Amygdala (tissue), 56 donors: ENCODE measurements at places on chromosomes 7 and 10.

DNA sequence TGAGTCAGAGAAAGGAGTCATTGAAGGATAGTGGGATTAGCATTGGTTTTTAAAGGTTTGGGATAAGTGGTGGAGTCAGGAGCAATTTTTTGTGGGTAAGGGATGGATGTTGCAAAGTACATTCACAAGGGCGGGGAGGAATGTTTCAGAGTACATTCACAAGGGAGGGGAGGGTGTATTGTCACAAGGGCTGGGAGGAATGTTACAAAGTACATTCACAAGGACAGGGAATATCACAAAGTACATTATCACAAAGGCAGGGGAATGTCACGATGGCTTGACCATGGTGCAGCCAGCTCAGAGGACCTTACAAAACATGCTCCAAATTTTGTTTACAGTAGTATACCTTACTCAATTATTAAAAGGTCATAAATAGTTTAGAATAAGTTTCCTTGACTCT is 30.3 kb downstream of the C1GALT1 start:
- DNase-seq = no peak

GRCh38 chr7:98724591-98724990 is 107.5 kb downstream of the NPTX2 start:
- no peak for DNase-seq

DNA sequence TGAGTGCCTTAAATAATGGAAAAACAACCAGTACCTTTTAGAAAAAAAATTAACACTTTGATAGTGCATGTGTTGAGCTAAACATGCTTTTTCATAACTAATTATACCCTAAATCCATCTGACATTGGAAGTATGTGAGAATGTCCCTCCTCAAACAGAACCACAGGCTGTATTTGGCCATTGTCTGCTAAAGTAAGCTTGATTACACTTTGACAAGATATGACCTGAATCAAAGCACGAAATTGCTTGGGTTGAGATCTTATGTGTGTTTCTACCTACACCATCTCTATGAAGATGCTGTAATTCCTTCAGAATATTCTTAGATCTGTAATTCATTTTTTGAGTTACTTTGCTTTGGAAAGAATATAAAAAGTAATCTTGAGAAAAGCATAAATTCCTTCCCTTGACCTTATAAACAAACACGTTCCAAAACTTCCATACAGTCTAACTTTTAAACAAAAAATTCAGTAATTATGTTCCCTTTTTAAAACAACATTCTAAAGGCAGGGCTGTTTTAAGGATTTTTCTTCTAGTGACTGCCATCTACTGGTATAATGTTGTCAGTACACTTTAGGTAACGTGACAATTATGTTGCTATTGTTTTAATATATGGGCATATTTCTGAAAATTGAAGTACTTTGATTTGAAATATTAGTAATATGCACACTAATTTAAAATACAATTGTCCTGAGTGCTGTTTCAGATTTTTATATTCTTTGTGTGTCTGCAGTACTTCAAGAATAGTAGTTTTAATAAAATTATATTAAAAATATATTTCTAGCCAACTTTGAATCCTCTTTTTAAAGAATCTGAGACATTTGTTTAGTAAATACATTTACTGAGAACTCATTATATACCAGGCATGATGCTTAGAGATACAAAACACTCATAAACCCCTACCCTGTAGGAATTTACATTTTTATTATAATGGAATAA is 20.9 kb downstream of the CD36 start:
- no peak for DNase-seq

DNA sequence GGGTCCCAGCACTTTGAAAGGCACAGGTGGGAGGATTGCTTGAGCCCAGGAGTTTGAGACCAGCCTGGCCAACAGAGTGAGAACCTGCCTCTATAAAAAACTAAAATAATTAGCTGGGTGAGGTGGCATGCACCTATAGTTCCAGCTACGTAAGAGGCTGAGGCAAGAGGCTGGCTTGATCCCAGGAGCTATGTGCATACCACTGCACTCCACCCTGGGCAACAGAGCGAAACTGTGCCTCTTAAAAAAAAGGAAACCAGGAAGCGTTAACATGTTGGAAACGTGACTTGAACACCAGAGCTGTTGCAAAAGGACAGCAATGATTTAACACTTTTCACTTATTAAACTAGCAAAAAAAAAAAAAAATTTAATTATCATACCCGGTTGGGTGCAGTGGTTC is 12.6 kb downstream of the BAZ1B start:
- no peak for DNase-seq

GRCh38 chr7:72430531-72430930 is 18.4 kb upstream of the CALN1 start:
- DNase-seq = no peak

- no peak for DNase-seq
Measured at GRCh38 chr7:81441750-81442149, 328.1 kb downstream of the HGF start.

GRCh38 chr7:64877714-64878610 is 25.1 kb upstream of the ZNF273 start:
- no peak for DNase-seq

DNA sequence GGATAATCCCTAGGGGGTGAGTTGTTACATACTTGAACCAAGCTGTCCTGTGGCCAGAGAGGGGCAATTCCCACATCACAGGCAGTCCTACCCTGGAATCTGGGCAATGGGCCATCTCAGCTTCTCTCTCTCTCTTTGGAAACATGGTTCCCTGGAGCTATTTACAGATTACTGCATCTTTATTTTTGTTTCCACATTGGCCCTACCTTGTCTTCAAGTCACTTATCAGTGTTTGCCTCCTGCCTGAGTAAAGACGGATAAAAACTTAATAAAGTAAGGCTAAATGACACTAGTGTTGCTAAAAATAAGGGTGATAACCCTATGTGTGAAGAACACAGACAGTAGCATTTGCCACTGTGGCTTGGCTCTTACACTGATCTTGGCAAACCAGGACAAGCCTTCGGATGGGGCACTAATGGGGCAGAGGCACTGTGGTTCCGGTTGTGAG is 228.2 kb downstream of the GFRA1 start:
- no peak for DNase-seq

- DNase-seq = no peak
Measured at GRCh38 chr7:133364959-133365690, 112.2 kb downstream of the EXOC4 start.

GRCh38 chr10:5609952-5610616 is 56.3 kb downstream of the ASB13 start:
- no peak for DNase-seq

- DNase-seq = no peak
Measured at GRCh38 chr10:87716348-87716670, 56.6 kb downstream of the PAPSS2 start.

DNA sequence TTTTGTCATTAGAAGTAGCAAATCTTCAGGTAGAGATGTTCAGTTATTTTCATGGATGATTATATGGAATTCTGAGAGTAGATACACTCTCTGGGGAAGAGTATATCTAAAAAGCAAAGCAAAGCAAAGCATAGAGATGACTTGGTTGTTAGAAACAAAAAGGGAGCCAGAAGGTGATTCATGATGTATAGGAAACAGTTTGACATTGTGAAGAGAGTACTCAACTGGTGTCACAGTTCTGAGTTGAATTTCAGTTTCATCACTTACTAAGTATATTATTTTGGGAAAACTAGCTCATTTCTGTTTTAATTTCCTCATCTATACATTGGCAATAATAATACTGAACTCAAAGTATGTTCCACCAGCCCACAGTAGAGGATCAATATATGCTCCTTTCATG is 86.8 kb downstream of the SEMA3C start:
- DNase-seq = no peak

DNA sequence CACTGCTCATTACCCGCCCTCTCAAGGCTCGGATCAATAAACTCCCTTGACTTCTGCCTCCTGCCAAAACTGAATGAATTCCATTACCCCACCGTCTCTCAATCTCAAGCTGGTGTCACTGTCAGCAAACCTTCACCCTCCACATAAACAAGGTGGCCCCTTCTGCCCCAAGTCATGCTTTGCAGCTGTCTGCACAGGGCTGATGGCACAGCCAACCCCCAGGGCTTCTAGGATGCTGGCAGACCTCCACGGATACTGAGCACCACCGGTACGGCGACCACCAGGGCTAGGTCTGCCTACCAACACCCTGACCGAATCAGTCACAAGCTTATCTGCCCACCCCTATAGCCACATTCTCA is 46.1 kb downstream of the PARD3 start:
- no peak for DNase-seq

DNA sequence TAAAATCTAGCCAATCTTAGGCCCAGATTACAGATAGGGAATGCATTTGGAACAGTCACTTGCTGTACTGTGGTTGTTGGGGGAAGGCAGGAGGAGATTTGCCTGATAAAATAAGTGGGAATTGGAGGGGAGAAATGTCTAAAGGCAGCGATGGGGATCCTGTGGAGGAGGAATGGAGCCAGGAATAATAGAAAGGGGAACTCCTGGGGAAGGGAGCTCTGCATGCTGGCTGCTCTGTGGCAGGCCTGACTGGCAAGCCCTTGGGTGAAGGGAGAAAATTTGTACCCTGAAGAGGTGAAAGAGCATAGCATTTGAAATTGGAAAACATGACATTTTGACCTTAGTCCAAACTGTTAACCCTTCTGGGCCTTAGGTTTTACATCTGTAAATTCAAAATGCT is 13.7 kb downstream of the MMP21 start:
- DNase-seq = no peak

DNA sequence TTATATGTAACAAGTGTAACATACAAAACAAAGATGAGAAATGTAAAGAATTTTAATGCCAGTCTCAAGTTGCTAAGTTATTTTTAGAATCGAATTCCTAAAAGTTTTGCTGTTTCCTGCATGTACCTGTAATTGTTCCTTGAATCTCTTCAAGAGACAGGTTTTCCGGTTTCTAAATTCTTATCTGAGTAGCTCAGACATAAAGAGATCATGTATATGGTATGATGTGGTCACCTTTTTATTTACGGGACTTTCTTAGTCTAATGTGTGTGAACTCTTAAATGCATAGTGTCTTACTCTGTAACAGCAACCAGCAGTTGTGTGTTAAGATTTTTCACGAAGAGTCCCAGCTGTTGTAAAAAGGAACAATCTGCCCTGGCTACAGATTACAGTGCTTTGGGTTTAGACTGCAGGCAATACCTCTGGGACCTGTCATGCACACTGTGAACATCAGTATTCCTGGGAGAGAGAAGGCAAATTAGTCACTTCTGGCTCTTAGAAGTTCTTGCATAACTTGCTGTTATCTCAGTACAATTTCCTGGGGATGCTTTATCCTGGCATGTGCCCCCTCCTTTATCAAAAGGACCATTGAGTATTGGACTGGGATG is 263.4 kb downstream of the BICC1 start:
- no peak for DNase-seq

DNA sequence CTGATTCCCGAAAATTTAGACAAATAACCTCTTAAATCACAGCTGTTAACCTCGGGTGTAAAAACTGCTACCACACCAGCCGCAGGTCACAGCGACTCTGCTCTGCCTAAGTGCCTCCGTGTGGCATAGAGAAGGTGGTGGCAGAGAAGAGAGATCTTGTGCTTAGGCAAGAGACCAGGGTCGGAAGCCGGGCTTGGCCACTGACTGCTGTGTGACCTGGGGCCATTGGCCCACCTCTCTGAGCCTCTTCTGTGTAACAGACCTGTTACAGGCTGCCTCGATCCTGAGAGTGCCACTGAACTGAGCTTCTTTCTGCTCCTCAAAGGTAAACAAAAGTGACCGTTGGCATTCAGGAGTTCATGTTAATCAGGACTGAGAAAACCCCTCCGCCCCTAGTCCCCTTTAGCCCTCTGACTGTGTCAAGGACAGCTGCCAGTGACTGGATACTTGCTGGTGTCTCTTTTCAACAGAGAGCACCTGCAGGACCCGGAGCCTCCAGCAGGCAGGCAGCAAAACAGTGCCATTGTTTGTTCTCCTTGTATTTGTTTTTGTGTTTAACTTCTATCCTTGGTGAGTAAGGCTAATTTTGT is 36.5 kb downstream of the ZMIZ1 start:
- no peak for DNase-seq

GRCh38 chr10:75294518-75294865 is 58.7 kb upstream of the COMTD1 start:
- no peak for DNase-seq

DNA sequence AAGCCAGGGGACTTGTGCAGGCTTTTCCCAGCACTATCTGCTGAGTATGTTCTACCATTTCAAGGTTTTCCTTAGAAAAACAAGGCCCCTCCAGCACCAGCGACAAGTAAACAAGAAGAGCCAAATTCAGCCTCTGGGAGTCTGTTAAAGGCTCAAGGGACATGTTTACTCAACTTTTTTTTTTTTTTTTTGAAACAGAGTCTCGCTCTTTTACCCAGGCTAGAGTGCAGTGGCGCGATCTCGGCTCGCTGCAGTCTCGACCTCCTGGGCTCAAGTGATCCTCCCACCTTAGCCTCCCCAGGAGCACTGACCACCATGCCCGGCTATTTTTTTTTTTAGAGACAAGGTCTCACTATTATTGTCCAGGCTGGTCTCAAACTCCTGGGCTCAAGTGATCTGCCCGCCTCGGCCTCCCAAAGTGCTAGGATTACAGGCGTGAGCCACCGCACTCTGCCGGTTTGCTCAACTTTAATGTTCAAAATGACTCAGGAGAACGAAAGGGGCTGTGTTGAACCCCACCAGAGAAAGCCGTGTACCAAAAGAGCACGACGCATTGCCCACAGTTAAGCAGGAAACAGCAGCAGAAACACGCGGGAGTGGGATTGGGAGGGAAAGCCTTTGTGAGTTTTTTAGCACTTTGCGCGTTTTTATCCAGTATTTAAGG is 772 bp downstream of the PRDX3 start:
- DNase-seq = no peak

- DNase-seq = no peak
Measured at GRCh38 chr7:3267966-3268690, 32.9 kb upstream of the SDK1 start.

GRCh38 chr7:90262438-90262837 is 17.5 kb downstream of the CFAP69 start:
- DNase-seq = no peak

- no peak for DNase-seq
Measured at GRCh38 chr10:114932945-114933344, 5.0 kb upstream of the TRUB1 start.

GRCh38 chr10:112790030-112790429 is 160.0 kb upstream of the TCF7L2 start:
- DNase-seq = no peak

DNA sequence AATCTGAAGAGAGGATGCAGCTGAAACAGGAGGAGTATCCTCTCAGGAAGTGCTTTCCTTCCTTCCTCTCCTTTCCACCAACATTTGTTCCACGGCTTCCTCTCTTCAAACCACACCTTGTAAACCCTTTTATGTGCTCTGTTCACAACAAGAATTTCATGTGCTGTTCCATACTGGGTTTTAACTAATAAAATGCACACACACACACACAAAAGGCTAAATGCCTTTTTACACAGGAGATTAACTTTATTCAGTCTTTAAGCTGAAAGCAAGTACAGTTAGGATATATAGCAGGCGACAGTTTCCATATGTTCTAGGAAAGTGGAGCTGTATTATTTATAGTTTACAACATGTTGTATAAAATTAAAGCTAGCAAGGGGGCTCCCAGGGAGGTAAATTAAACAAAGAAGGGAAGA is 106.7 kb downstream of the REEP3 start:
- no peak for DNase-seq

- DNase-seq = peak; percentile 14
Measured at GRCh38 chr10:45514291-45515270, 140.6 kb downstream of the ALOX5 start.

- DNase-seq = no peak
Measured at GRCh38 chr10:24848195-24848594, 104.2 kb downstream of the PRTFDC1 start.
